ENCODE measurements at places on chromosomes 13 and 19.

DNA sequence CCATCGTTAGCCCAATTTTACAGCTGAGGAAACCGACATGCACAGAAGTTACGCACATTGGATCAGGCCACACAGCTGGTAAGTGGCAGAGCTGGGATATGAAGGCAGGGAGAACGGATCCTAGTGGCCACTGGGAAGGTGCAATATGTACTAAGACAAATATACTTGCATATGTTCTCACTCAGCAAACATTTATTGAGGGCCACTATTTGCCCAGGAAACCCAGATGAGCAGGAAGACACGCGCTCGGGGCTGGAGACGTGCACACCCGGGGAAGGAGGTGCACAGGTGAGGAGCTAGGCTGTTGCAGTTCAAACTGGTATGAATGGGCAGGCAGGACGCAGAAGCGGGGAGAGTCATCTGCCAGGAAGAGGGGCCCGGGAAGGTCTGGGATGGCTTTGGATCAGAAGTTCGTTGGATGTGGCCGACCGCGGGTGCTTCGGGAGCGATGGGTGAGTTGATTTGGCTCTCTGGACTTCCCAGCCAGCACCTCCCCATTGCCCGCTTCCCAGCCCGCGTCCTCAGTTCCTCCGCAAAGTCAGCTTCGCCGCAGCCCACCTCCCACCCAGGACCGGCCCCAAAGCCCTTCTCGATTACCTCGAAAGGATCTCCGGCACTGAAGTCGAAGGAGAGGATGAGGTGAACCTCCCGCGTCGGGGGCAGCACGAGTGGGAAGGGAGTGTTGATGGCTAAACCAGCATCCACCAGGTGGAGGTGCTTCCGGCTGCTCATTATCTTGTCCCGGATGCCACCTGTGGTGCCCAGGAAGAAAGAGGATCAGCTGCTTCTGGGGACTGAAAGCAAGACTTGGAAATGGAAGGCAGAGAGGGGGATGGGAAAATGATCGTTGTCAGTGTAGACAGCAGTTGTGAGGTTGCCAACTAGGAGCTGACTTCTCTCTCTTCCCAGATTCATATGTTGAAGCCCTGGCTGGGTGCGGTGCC is 17.8 kb upstream of the CABP5 start:
- DNase-seq = no peak

DNA sequence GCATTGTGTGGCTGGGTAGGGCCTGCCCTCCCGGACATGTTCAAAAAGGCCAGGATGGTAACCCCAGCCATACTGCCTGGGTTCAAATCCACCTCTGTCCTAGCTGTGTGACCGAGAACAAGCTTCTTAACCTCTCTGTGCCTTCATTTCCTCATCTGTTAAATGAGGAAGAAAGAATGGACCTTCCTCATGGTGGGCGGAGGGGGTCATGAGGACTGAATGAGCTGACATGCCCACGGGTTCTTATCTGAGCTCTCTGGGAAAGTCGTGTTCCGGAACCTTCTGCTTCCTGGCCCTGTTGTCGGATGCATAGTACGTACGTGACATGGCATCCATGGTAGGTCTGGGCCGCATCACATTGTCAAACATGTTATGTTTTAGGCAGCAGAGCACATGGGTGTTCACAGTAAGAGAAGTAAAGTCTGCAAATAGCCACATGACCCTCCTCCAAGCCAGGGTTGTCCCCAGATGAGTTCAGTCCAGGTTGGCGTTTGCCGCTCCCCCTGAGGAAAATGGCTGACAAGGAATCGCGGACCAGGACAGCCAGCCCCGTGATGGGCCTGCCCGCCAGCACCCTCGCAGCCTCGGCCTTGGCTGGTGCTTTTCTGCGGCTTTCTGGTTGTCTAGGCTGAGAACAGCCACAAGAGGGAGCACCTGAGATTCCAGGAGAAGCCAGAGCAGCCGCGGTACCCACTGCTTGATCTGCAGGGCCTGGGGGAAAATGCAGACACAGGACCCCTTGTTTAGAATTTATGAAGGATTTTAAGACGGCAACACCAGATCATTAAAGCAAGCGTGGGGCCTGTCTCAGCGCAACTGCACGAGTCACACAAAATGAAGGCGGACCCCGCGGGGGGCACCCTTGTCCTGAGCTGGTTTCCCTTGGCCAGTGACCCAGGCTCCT is 2.4 kb upstream of the NTN5 start:
- DNase-seq = peak; percentile 63

GRCh38 chr13:71964491-71965100 is 97.6 kb upstream of the DACH1 start:
- no peak for DNase-seq

- peak; percentile 33 for DNase-seq
Measured at GRCh38 chr19:38003438-38004185, 96.6 kb downstream of the SIPA1L3 start.

DNA sequence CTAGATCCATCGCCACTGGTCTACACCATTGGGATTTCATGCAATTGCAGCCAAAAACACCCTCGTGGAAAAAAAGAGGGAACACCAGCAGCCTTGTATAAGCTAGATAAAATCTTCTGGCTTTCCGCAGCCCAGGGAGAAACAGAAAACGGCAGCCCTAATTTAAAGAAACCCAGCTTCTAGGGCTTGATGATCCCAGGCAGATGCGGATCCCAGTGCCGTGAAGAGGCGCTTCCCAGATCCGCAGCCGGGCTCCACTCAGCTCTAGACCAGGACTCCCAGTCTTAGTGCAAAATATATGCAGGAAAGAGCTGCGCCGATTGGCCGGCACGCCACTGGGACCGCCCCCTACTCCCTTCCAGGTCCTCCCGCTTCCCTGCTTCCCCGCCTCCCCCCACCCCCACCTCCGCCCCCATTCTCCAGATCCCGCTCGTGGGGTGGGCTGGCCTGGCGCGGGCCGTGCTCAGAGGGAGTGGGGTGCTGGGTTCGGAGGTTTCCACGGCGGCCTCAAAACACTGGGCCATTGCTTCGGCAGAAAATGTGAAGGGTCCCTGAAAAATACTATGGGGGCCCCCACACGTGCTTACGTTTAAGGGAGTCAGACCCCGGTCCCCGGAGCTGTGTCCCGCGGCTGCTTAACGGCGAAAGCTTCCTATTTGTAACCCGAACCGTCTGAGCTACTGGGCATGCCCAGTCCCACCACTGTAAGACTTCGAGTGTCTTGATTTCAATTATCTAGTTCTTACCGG is 63.1 kb downstream of the SERP2 start:
- DNase-seq = no peak

GRCh38 chr19:38665219-38665931 is 17.9 kb downstream of the ACTN4 start:
- DNase-seq = no peak
